ENCODE measurements at places on chromosomes 11 and 22.

GRCh38 chr11:61840371-61840770 is 12.3 kb downstream of the FADS2 start:
- peaks cover 1% of the 10 kb centered on the region for H3K27me3 ChIP-seq
- peaks cover 22% of the 10 kb centered on the region for H3K36me3 ChIP-seq
- no peak for DNase-seq
- H3K27ac ChIP-seq, result no peak overlapping the region

- peaks cover 3% of the 10 kb centered on the region for H3K36me3 ChIP-seq
- H3K4me3 ChIP-seq, result no peak overlapping the region
- H3K4me1 ChIP-seq, result no peaks in the 10 kb centered on the region
- H3K27ac ChIP-seq, result no peak overlapping the region
Measured at GRCh38 chr22:19784384-19785175, 24.0 kb downstream of the TBX1 start.

GRCh38 chr11:102577723-102578122 is 47.2 kb upstream of the MMP7 start:
- no peak overlapping the region for H3K4me3 ChIP-seq
- DNase-seq, result no peak
- H3K27ac ChIP-seq, result no peak overlapping the region
- no peaks in the 10 kb centered on the region for H3K36me3 ChIP-seq
- no peaks in the 10 kb centered on the region for H3K27me3 ChIP-seq

- H3K27me3 ChIP-seq, result peaks cover 38% of the 10 kb centered on the region
- no peak overlapping the region for H3K27ac ChIP-seq
- H3K4me3 ChIP-seq, result no peak overlapping the region
- no peak for DNase-seq
- H3K4me1 ChIP-seq, result peaks cover 2% of the 10 kb centered on the region
Measured at GRCh38 chr22:19775496-19776325, 15.1 kb downstream of the TBX1 start.

GRCh38 chr11:34143048-34143447 is 37.6 kb downstream of the NAT10 start:
- H3K36me3 ChIP-seq, result peaks cover 56% of the 10 kb centered on the region
- H3K4me3 ChIP-seq, result no peak overlapping the region
- DNase-seq, result no peak
- H3K4me1 ChIP-seq, result no peaks in the 10 kb centered on the region

- H3K4me3 ChIP-seq, result no peak overlapping the region
- no peak for DNase-seq
- no peaks in the 10 kb centered on the region for H3K27me3 ChIP-seq
- no peaks in the 10 kb centered on the region for H3K36me3 ChIP-seq
Measured at GRCh38 chr11:16252373-16252772, 104.0 kb downstream of the SOX6 start.

DNA sequence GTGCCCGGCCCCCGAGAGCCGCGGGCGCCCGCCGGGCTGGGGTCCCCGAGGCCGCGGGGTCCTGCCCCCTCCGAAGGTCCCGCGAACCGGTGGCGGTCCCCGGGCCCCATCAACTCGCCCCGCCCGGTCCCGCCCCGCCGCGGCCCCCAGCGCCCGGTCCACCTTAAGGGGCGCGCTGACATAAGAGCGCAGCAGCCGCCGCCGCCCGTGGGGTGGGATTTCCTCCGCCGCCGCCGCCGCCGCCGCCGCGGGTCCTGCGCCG is at the start of gene ZDHHC8:
Gene ZDHHC8, plus strand, starts transcription at position 208 of the 262 bp plus-strand sequence. CDS start 144 bp downstream, outside the sequence.
- peaks cover 35% of the 10 kb centered on the region for H3K4me1 ChIP-seq
- peaks cover 4% of the 10 kb centered on the region for H3K36me3 ChIP-seq
- DNase-seq, result peak; percentile 45
- no peaks in the 10 kb centered on the region for H3K27me3 ChIP-seq

- no peak for DNase-seq
- H3K27ac ChIP-seq, result no peak overlapping the region
- no peaks in the 10 kb centered on the region for H3K36me3 ChIP-seq
- no peaks in the 10 kb centered on the region for H3K4me1 ChIP-seq
- H3K27me3 ChIP-seq, result peaks cover 22% of the 10 kb centered on the region
Measured at GRCh38 chr11:123216249-123216648, 21.2 kb upstream of the CLMP start.

DNA sequence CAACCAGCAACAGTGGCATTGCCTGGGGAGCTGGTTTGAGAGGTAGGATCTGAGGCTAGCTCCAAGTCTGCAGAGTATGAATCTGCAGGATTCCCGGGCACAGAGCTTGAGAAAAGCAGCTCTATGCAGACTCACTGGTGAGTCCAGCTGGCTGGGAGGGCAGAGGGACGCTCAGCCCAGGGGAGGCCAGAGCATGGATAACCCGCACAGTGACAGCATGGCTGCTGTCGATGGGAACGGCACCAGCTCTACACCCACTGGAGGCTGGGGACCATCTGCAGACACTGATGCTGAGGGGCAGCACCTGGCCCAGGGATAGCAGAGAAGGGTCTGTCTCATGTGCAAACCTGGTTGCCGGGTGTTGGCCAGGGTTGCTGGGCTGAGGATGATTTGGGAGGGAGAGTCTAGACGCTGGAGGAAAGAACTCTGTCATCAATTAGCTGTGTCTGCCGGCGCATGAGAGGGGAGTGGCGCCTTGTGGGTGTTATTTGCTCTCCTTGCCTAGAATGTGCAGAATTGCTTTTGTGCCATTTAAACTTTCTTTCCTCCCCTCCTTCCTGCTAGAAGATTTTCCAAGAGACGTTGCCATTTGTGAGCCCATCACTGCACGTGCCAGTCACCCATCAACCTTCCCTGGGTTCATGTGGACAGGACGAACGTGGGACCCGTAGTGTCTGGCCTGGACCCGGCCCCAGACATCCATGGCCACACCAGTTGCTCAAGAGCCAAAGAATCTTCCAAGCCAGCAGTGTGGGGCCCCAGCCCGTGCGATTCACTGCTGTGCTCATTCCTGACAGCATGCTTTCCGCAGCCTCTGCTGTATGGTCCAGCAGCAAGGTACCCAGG is 19.1 kb upstream of the LINC01488 start:
- no peak overlapping the region for H3K4me3 ChIP-seq
- no peak overlapping the region for H3K27ac ChIP-seq
- H3K27me3 ChIP-seq, result peaks cover 11% of the 10 kb centered on the region
- DNase-seq, result no peak
- peaks cover 3% of the 10 kb centered on the region for H3K36me3 ChIP-seq

- no peaks in the 10 kb centered on the region for H3K36me3 ChIP-seq
- DNase-seq, result no peak
- H3K4me1 ChIP-seq, result peaks cover 9% of the 10 kb centered on the region
- H3K4me3 ChIP-seq, result no peak overlapping the region
- H3K27me3 ChIP-seq, result peaks cover 46% of the 10 kb centered on the region
Measured at GRCh38 chr11:119743006-119743405, 14.0 kb upstream of the NECTIN1 start.

GRCh38 chr11:113504586-113504985 is 29.4 kb upstream of the DRD2 start:
- no peaks in the 10 kb centered on the region for H3K4me1 ChIP-seq
- DNase-seq, result no peak
- peaks cover 6% of the 10 kb centered on the region for H3K27me3 ChIP-seq
- no peaks in the 10 kb centered on the region for H3K36me3 ChIP-seq
- no peak overlapping the region for H3K27ac ChIP-seq
- H3K4me3 ChIP-seq, result no peak overlapping the region

DNA sequence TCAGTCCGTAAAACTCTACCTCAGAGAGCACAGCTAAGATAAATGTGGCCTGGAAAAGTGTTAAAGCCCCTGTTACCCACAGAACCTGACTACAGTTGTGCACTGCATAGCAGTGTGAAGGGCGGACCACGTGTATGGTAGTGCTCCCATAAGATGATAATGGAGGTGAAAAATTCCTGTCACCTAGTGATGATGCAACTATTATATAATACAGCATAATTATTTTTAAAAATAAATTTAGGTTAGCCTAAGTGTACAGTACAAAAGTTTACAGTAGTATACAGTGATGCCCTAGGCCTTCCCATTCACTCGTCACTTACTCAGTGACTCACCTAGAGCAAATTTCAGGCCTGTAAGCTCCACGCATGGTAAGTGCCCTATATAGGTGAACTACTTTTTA is 76.6 kb upstream of the RASSF10 start:
- H3K4me1 ChIP-seq, result no peaks in the 10 kb centered on the region
- H3K36me3 ChIP-seq, result no peaks in the 10 kb centered on the region
- H3K27me3 ChIP-seq, result peaks cover 9% of the 10 kb centered on the region

DNA sequence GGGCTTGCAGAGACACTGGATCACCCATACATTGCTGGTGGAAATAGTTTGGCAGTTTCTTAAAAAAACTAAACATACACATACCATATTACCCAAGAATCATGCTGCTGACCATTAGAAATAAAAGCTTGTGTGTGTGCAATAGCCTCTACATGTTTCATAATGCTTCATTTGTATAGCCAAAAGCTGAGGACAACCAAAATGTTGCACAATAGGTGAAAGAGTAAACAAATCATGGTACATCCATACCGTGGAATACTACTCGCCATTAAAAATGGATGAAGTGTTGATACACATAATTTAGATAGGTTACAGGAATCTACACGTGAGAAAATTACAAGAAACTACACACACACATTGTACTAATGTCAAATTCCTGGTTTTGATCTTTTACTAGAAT is 6.5 kb downstream of the KBTBD3 start:
- no peak overlapping the region for H3K4me3 ChIP-seq
- H3K36me3 ChIP-seq, result peaks cover 8% of the 10 kb centered on the region
- peaks cover 9% of the 10 kb centered on the region for H3K4me1 ChIP-seq
- no peaks in the 10 kb centered on the region for H3K27me3 ChIP-seq
- DNase-seq, result no peak

DNA sequence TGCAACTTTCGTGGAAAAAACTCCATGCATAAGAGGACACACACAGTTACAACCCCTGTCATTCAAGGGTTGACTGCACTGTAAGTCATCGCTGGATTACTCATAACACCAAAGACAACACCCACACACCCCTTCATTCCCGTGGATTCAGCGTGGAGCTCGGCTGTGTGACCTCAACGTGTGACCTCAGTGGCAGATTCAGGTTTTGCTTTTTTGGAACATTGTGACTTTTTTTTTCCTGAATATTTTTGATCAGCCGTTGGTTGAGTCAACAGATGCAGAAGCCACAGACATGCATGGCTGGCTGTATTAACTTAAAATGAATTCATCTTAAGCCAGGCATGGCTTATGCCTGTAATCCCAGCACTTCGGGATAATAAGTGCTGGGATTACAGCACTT is 19.7 kb upstream of the MUC5AC start:
- peak; percentile 56 for DNase-seq
- peaks cover 18% of the 10 kb centered on the region for H3K27me3 ChIP-seq
- peaks cover 5% of the 10 kb centered on the region for H3K4me1 ChIP-seq
- H3K36me3 ChIP-seq, result peaks cover 4% of the 10 kb centered on the region

DNA sequence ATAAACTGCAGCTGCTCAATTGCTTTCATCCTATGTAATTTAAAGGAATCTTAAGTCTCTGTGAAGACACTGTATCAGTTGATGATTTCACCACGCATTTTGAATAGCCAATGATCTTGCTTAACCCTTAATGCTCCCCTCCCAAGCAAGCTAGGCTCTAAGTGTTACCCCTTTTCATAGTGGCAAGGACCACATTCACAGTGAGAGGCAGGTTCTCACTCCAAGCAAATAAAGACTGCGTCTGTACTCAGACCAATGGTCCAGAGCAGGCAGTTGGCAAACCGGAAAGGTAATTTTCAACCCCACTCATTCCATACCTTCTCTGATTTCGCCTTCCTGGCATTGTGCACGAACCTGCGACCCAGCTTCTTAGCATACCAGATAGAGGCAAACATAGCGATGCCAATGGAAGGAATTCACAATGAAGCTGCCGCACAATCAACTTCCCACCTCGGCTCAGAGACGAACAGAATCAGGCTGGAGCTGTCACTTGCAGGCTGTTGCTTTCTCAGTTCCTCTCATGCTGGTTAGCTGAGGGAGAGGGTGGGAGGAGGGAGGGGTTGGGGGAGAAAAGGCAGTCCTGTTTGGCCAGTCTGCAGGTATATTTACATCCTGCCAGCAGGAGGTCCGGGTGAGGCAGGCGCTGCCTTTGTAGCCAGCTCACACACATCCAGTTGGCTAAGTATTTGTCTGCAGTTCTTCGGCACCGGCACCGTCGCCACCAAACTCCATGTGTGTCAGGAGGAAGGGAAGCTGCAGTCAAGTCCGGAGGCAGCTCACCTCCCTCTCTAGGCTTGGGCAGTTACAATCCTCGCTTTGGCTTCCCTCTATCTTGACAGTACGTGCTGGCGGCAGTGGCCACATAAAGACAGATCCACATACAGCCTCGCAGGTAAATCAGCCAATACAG is 1151.2 kb upstream of the CCDC90B start:
- no peaks in the 10 kb centered on the region for H3K27me3 ChIP-seq
- H3K27ac ChIP-seq, result no peak overlapping the region
- no peak overlapping the region for H3K4me3 ChIP-seq
- DNase-seq, result no peak
- no peaks in the 10 kb centered on the region for H3K4me1 ChIP-seq

GRCh38 chr11:115741376-115742107 is 237.3 kb upstream of the CADM1 start:
- DNase-seq, result no peak
- no peaks in the 10 kb centered on the region for H3K4me1 ChIP-seq
- no peak overlapping the region for H3K27ac ChIP-seq
- no peak overlapping the region for H3K4me3 ChIP-seq
- H3K36me3 ChIP-seq, result no peaks in the 10 kb centered on the region
- H3K27me3 ChIP-seq, result no peaks in the 10 kb centered on the region

DNA sequence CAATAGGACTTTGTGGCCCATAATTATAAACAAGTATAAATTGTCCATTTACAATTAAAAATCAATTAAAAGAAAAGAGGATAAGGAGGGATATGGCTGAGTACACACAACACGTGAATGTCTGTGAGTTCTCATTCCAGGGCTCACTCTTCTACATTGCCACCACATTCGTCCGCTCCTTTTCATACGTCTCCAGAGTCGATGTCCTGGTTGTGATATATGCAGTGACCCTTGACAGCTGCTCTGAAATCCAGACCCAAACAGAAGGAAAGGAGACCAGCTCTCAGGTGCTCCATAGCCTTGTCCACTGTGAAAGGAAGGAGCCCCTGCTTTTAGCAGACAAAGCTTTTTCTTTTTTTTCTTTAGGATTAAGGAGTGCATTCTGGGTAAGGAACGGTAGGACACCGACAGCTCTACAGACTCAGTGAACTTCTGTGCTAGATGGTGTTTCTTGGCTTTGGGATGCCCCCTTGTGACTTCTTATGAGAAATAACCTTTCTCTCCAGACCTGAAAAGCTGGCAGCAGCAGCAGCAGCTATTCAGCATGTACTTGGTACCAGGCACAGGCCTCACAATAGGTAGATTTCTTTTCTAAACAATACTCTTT is 19.7 kb upstream of the DNAJB13 start:
- peak; percentile 13 for DNase-seq
- H3K27me3 ChIP-seq, result no peaks in the 10 kb centered on the region
- no peaks in the 10 kb centered on the region for H3K4me1 ChIP-seq
- H3K36me3 ChIP-seq, result peaks cover 27% of the 10 kb centered on the region
- no peak overlapping the region for H3K4me3 ChIP-seq

- peaks cover 10% of the 10 kb centered on the region for H3K27me3 ChIP-seq
- no peak overlapping the region for H3K27ac ChIP-seq
- no peaks in the 10 kb centered on the region for H3K36me3 ChIP-seq
- DNase-seq, result no peak
- H3K4me1 ChIP-seq, result no peaks in the 10 kb centered on the region
Measured at GRCh38 chr11:102187416-102188151, 77.3 kb downstream of the YAP1 start.

GRCh38 chr11:111966678-111967077 is 29.5 kb downstream of the DIXDC1 start:
- no peaks in the 10 kb centered on the region for H3K4me1 ChIP-seq
- no peak overlapping the region for H3K4me3 ChIP-seq
- no peaks in the 10 kb centered on the region for H3K27me3 ChIP-seq
- DNase-seq, result no peak

All from activated CD4-positive, alpha-beta memory T cell treated with anti-CD3 and anti-CD28 coated beads for 36 hours (primary cell).